ENCODE measurements at places on chromosomes 4 and X.
A peak's percentile ranks its signal among the peaks of the same experiment; 100 is the strongest.

- no peak for DNase-seq
Measured at GRCh38 chrX:128800138-128800537, 723.2 kb downstream of the SMARCA1 start.

DNA sequence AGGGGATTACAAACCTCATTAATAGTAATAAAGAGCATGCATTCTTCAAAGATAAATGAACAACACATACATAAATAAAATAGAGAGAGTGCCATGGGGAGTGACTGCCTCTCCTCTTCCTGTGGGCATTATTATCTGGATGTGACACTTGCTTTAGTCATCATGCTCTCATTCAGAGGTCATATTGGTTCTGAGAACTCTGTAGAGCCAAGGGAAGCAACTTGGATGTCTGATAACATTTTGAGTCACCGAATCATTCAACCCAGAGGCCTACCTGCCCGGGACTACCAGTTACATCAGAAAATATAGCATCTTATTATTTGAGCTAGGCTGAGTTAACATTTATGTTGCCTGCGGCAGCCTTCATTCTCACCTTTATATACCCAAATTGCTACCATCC lies 489.5 kb downstream of the STIM2 start:
- no peak for DNase-seq

DNA sequence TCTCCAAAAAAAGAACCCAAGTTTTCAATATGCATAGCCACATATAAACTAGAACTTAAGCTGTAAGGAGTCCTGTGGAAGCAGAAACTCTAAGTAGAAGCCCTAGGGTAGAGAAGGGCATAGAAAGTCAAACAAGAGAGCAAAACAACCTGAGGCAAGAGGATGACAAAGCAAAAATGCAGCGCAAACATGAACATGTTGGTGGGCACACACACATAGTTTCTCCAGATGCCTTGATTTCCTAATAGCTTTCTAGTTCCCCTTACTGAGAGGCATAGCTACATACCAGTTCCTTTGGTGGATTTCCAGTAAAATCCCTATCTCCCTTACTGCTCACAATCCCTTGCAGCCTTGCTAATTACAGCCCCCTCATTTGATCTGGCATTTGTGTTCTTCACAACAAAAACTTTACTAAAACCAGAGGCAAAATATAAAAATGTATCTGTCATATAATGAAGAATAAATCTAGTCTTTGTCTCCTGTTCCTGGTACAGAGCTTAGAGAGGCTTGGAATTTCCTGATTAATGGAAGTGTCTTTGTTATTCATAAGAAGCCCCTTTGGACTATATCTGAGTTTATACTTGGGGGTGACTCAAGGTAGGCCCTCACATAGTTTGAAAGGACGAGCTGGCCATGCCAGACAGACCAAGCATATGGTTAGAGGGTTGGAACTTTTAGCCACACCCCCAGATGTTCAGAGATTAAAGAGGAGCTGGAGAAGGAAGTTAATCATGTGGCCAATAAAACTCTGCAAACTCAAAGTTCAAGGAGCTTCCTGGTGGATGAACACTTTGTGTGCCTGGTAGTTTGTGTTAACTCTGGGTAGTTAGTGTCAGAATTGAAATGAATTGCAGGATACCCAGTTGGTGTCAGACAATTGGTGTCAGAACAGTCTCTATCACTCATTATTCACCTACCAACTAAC lies 52.7 kb upstream of the ZCCHC13 start:
- no peak for DNase-seq

- DNase-seq = no peak
Measured at GRCh38 chrX:2635342-2635741, 55.8 kb upstream of the CD99 start.

- no peak for DNase-seq
Measured at GRCh38 chr4:36966756-36967460, 277.6 kb upstream of the NWD2 start.

DNA sequence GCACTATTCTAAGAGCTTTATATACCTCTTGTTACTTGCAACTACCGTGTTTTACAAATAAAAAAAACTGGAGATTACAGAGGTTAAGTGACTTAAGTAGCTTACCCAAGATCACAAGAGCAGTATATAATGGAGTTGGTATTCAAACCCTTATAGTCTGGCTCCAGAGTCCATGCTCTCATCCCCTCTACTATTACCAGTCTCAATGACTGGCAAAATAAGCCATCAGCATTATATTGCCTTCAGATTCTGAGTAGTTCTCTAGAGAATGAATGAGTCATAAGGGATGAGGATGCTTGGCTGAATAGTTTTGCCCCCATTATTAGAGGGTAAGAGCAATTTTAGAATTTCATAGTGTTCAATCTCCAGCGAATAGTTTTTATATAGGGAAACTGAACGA lies 170.1 kb upstream of the ATOH1 start:
- no peak for DNase-seq

DNA sequence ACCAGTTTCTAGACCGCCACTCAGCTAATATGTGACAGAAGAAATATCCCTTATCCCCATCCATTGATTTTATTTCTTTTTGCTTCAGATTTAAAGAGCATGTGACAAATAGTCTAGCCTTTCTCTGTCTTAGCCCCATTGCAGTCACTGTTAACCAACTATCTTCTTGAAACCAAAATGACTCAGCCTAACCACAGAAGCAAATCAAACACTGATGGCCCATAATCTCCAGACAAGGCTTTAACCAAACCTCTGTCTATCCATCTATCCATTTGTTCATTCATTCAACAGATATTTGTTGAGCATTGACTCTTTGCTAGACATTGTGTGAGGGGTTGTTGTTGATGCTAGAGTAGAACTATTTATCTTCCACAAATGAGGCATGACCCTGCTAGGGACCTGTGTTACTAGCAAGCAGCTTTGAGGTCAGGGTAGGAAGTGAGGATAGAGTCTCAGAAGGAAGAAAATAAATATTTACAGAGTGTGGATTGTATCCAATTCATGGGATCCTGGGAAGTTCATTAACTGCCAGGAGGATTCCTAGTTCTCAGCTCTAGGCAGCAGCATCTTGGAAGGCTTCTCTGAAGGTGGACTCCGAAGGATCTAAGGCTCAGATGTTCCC lies 22.5 kb downstream of the HNRNPH2 start:
- DNase-seq = no peak

GRCh38 chr4:3413675-3414420 lies 27.9 kb upstream of the HGFAC start:
- no peak for DNase-seq

DNA sequence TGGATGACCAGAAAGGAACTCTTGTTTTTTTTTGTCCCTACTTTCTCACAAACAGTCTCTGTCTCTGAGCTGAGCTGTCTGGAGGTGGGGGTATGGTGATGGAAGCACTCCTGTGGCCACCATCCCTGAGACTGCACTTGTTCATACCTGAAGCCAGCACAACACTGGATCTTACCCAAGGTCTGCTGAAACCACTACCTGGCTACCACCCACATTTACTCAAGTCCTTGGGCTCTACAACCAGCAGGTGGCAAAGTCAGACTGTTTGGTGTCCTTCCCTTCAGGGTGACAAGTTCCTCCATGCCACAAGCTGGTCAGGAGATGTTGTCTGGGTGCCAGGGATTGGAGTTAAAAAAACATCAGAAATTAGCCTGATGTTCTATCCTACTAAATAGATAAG lies 89.7 kb downstream of the NEXMIF start:
- DNase-seq = no peak

GRCh38 chr4:1379801-1380331 lies 26.4 kb downstream of the NKX1-1 start:
- DNase-seq = no peak

GRCh38 chr4:3517731-3518510 lies 14.3 kb downstream of the LRPAP1 start:
- DNase-seq = no peak

DNA sequence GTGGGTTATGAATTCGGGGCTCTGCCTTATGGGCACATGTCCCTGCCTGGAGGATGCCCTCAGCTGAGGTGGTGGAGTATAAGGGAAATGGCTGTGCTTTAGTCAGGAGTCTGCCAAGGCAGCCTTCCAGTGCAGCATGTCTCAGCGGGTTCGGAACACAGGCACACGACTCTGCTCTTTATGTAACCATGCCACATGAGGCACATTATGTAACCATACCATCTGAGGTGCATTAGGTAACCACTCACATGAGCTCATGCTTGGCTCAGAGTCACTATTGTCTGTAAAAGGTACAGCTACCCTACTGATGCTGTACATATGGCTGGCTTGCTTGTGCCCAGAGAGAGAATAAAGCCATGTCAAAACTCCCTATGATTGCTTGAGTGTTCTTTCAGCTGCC lies 723.6 kb downstream of the TRAM1L1 start:
- no peak for DNase-seq

DNA sequence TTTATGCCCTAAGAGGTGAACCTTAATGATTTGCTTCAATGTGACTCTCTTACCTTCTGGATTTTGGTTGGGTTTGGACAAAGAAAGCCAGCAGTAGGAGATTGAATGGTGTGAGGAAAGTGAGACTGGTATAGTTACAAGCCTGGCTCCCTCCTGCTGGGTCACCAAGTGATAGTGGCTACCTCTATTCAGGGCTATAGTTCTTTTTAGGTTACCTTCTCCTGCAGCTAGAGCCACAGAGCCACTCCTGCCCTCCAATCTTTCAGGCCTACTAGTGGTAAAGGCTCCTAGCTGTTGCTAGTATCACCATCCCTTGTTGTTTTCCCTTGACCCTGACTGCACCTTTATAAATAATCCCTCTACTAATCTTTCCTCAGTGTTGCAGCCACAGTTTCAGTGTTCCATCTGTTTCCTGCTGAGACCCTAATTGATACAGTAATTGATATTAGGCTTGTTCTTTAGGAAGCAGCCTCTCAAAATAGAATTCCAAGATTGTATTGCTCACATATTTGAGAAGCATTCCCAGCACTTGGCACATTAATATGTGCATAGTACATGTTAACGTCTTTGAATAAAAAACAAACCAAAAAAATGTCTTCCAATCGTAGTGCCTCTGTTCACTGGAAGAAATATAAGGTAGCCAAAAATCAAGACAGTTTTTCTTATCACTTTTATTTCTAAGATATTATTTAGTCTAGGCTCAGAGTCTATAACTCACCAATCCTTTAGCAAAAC lies 82.3 kb downstream of the SRPX start:
- no peak for DNase-seq

DNA sequence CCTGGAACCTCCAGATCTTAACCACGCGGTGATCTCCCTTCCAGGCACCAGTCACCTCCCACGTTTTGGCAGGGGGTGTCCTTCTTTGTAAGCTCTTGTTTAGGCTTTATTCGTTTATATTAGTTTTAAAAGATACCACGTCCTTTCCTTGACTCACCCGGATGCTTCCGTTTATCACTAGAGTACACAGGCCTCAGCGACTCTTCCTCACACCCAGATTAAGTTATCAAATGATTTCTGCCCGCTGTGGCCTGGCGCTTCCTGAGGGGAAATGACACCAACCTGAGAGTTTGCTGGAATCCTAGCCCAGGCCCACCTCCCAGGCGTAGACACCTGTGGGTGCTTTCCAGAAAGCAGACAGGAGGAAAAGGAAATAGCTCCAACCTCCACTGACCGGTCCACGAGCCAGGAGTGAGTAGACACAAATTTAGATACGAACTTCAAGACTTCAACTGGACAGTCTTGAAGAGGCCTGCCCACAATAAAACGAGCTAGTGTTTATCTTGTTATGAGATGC lies 756 bp upstream of the ADAMTS3 start:
- DNase-seq = peak; percentile 27

DNA sequence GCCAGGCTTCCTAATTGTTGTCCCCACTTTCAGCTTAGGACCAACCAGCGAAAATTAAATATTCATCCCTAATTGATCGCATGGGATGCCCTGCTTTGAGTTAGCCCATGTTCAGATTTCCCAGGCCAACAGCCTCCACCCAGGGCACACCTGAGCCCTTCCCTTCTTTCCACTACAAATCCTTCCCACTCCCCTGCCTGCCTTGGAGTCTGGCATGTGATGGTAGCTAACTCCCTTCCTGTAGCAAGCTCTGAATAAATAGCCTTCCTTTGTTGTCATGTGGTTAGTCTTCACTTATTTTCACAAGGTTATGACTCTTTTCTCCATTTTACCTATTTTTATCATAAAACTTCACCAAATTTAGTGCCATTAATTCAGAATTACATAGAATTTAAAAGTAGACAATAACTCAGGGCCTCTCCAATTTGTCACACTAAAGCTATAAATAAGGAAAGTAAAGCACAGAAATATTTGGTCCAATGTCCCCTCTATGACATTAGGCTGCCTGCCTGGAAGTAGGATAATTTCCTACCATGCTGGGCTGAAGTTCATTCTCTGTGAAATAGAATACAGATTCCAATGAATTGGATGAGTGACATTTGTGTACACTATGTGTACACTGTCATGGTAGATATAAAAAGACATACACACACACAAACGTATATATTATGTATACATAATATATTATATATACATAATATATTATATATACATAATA lies 166.4 kb upstream of the CPEB2 start:
- no peak for DNase-seq

- no peak for DNase-seq
Measured at GRCh38 chr4:77073981-77074380, 1.8 kb downstream of the CCNI start.

GRCh38 chrX:9862953-9863352 lies 76.7 kb downstream of the SHROOM2 start:
- DNase-seq = no peak

GRCh38 chr4:113759696-113760093 lies 1.8 kb downstream of the CAMK2D start:
- DNase-seq = no peak

- DNase-seq = no peak
Measured at GRCh38 chr4:45663003-45663402, 460.9 kb downstream of the GABRG1 start.

- DNase-seq = no peak
Measured at GRCh38 chrX:122418758-122419157, 765.3 kb upstream of the GRIA3 start.

GRCh38 chr4:70903291-70903603 lies 1.1 kb downstream of the MOB1B start:
- DNase-seq = no peak

GRCh38 chr4:88396681-88397080 lies 18.0 kb downstream of the HERC6 start:
- no peak for DNase-seq

- DNase-seq = no peak
Measured at GRCh38 chr4:75892508-75892907, 9.7 kb downstream of the PPEF2 start.

GRCh38 chr4:24917076-24917856 lies 4.4 kb upstream of the CCDC149 start:
- DNase-seq = no peak

DNA sequence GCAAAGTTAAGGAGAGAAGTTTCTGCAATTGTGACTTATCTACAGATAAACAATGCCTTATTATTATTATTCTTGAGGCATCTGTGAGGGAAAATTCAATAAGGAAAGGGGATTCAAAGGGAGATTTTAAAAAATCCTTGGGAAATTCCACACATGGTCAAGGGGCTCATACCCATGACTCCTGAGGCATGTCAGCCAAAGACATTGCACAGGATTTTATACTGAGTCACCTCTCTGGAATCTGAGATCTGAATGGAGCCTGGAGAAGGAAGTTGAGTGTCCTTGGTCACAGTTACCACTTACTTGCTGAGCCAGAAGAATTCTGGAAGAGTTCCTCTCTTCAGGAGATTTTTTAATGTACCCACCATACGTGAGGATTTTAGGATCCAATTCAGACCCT lies 14.4 kb upstream of the CXCL8 start:
- no peak for DNase-seq

All from NCI-H510A (cell line).